ENCODE measurements at places on chromosomes 6 and 20.

DNA sequence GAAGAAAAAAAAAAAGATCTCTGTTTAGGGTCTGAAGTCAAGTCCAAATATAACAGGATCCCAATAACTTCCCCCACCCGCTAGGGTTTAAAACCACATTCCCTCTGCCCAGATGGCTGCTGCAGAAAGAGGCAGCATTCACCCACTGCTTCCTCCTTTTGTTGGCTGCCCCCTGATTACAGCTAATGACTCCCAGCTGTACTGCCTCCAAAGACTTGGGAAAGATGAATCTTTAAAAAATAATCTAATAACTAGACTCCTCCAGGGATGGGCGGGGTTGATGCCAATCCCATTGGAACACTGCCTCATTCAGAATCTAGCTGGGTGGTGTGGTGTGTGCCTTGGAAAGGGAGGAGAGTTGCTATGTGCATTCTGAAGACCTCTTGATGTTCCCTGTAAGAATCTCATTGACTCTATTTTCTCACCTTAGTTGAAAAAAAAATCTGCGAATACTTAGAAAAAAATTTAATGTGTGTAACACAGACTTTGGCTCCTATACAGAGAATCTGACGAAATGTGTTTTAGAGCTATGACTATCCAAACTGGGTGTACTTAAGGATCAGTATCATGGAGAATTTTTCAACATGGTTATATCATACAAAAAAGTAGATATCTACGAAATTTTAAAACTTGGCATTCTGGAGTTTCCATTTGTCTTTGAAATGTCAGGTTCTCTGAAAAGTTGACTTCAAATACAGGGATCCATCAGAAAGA, 174.0 kb downstream of the RNF144B start:
- DNase-seq = no peak

- DNase-seq = no peak
Measured at GRCh38 chr6:80276861-80277260, 170.4 kb downstream of the BCKDHB start.

GRCh38 chr6:2266031-2266795, 20.8 kb upstream of the GMDS start:
- no peak for DNase-seq

GRCh38 chr6:101458336-101458735, 64.8 kb downstream of the GRIK2 start:
- no peak for DNase-seq

GRCh38 chr6:133855276-133855990, 33.5 kb upstream of the TCF21 start:
- no peak for DNase-seq

- DNase-seq = peak; percentile 73
Measured at GRCh38 chr6:5979650-5980420, 26.9 kb downstream of the NRN1 start.

- DNase-seq = no peak
Measured at GRCh38 chr6:40355066-40355465, 232.1 kb downstream of the LRFN2 start.

DNA sequence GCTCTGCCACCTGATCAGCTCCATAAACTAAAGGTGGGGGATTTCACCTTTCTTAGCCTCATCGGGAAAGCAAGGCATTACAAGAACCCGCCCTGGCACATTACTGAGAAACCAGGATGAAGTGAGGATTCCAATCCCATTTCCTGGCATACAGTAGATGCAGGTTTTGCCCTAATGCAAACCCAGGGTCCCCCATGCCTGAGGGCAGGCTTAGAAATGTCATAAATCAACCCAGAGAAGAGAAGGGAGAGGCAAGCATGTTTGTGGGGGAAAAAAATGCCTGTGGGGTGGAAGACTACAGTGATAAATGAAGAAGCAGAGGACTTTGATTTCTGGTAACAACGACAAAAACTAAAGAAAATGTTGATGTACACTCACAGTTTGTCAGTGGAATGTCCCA, 18.0 kb upstream of the PMEPA1 start:
- DNase-seq = no peak

GRCh38 chr6:70524721-70525286, 41.9 kb upstream of the SDHAF4 start:
- no peak for DNase-seq

- DNase-seq = peak; percentile 60
Measured at GRCh38 chr6:52497652-52498408, 77.7 kb downstream of the EFHC1 start.

GRCh38 chr6:168377484-168377855, 57.9 kb upstream of the DACT2 start:
- peak; percentile 87 for DNase-seq

DNA sequence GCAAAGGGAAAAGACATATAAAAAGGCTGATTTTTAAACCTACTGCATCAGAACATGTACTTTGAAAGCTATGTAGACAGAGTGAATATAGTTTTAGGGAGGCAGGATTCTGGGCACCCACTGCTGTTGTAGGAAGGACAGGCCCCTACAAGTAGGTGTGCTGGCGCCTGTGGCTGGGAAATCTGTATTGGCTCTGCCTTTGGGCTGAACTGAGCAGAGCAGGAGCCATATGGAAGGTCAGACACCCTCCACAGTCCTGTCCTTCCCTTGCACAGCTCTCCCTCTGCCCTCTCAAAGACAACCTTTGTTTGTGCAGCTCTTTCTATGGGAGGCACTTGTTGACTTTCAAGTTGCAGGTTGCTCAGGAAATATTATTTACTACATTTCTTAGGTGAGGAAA, 18.4 kb upstream of the ULBP3 start:
- DNase-seq = no peak

- no peak for DNase-seq
Measured at GRCh38 chr6:54440549-54440948, 132.3 kb downstream of the TINAG start.

GRCh38 chr6:30839671-30840070, 44.6 kb upstream of the DDR1 start:
- DNase-seq = no peak

DNA sequence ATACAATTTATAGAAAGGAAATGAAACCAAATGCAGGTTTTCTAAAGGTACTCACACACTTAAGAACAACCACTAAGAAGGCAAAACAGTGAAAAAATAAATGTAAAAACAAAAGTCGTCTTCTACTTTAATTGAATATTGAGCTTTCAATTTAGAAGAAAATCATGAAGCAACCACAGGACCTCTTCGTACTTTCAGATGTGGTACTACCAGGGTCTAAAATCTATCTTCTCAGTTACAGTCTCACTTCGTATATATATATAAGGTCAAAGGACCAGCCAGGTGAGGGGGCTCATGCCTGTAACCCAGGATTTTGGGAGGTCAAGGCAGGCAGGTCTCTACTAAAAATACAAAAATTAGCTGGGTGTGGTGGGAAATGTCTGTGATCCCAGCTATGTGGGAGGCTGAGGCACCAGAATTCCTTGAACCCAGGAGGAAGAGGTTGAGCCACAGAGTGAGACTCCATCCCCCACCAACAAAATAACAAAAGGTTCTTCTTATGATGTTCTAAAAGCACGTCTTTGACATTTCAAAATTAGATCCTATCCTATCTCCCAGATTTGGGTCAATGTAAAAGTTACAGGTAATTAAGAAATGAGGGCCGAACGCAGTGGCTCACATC, 12.5 kb downstream of the ROMO1 start:
- no peak for DNase-seq

DNA sequence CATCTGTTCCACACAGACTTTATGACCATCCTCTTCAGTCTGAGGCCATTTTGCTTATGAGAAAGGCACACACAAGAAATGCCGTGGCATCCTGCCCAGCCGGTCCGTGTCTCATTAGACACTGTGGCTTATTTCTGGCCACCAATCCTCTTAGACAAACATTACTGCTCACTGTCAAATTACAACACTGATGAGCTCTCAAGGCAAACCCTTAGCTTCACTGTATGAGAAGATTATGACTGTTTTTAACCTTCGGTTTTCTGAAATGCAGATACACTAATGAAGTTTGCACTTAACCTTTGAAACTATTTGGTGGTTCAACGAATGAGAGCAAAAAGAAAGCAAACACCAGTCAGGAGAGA, 50.5 kb upstream of the DST start:
- DNase-seq = peak; percentile 83

DNA sequence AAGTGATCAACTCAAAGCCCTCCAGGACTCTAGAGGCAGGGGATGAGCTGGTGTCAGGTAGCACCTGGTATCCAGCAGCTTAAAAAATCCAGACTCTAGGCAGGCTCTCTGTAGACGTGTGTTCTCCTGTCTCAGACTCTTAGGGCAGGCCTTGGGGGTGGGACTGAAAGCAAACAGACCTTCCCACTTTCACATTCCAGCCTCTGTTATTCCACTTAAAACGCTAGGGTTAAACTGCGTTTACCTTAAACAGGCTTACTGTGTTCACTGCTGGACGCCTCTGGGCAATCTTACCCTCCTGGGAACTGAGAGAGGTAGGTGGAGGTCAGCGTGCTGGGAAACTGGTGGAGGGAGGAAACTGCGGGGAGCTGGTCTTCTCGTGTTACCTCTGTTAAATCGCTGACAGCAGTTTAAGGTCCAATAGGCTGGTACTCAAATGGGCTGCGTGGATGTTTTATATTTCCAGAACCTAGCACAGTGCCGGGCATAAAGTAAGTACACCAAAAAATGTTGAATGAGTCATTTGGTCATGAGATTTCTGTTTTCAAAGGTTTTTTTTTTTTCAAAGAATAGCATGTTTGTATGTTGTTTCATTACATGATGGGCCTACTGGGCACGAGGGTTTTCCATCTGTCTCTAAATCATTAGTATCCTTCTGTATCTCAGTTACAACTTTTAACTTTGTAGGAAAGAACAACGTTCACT, at the start of gene GCNT2:
Gene GCNT2, plus strand, starts transcription at position 248 of the 705 bp plus-strand sequence. CDS start 7,561 bp downstream, outside the sequence.
- DNase-seq = no peak

GRCh38 chr6:41648070-41648585, 9.9 kb downstream of the MDFI start:
- no peak for DNase-seq

DNA sequence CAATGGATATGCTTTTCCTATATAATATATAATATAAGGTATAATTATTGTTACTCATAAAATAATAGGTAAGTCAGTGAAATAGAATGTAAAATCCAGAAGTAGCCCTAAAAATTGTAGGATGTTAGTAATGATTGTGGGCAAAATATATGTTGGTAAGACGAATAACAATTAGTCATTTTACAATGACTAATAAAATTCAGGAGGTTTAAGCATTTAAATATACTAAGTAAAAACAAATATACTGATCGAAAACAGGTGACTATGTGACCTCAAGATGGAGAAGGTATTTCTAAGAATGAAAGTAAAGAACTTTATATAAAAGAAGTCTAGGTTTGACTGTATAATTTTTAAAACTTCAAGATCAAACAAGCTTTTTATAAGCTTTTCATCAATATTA, 28.9 kb downstream of the FUCA2 start:
- no peak for DNase-seq

GRCh38 chr6:168216117-168216516, 103.5 kb downstream of the DACT2 start:
- no peak for DNase-seq

GRCh38 chr6:14348389-14348788, 230.8 kb downstream of the CD83 start:
- no peak for DNase-seq

DNA sequence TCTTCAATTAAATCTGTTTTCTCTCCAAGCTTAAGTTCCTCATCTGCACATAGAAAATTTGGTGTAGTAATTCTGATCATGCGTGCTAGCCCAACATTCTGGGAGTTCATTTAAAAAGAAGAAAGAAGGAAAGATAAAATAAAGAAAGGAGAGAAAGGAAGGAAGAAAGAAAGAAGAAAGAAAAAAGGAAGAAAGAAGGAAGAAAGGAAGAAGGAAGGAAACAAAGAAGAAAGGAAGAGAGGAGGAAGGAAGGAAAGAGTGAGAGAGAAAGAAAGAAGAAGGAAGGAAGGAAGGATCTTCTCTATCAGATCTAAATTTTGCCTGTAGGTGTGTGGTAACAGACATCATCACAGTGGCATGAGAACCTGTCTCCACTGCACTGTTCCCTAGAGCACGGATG, 16.2 kb downstream of the SLPI start:
- DNase-seq = no peak

DNA sequence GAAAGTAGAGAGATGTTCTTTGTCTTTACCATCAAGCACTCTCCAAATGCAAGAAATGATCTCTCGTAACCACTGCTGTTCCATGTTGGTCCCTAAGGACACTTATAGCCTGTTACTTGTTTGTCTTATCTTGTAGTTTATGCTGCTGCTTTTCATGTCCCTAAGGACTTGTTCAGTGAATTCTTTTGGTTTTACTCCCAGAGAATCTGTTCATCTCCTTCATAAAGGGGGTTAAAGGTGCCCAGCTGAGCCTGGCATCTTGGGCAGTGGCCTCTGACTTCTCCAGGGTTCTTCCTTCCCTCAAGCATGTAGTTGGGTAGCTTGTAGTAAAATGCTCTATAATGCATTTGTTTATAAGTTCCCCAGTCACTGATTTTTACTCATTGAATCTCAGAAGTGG, 864 bp upstream of the PKIG start:
- no peak for DNase-seq

GRCh38 chr6:5499644-5500306, 238.5 kb downstream of the FARS2 start:
- no peak for DNase-seq

GRCh38 chr6:43773980-43774775, 4.2 kb downstream of the VEGFA start:
- no peak for DNase-seq

GRCh38 chr20:53658973-53659372, 65.3 kb upstream of the ZNF217 start:
- DNase-seq = no peak

DNA sequence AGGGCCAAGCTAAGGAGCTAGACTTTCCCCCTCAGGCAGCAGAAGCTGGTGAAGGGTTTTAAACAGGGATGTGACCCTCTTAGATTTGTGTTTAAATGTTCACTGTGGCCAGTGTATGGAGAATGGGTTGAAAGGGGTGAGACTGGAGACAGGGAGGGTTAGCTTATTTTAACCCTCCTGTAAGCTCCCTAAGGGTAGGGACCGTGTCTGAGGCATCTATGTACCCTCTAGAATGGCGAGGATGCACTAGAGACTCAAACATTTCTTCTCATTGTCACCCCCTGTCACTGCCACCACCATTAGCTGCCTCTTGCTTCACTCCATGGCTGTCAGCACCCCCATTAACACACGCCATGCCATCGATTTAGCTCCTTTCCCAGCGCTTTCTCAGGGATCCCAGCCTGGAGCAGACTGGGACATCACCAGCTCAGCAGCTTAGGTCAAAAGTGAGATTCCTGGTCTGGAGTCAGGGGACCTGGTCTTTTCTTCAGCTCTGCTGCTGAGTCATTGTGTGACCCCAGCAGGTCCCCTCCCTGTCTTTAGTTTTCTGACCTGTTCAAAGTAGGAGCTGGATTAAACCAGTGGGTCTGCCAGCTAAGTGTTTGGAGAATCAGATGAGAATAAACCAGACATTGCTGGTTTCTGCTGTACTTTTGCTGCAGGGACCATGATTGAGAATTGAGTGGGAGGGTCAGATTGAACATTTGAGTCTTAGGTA, 1.1 kb upstream of the SLC22A7 start:
- no peak for DNase-seq

- DNase-seq = no peak
Measured at GRCh38 chr6:114312931-114313330, 29.9 kb downstream of the HS3ST5 start.

- peak; percentile 47 for DNase-seq
Measured at GRCh38 chr20:51354191-51354768, 188.2 kb downstream of the NFATC2 start.
